ENCODE measurements at places on chromosomes 7 and 10.
A peak's percentile ranks its signal among the peaks of the same experiment; 100 is the strongest.

DNA sequence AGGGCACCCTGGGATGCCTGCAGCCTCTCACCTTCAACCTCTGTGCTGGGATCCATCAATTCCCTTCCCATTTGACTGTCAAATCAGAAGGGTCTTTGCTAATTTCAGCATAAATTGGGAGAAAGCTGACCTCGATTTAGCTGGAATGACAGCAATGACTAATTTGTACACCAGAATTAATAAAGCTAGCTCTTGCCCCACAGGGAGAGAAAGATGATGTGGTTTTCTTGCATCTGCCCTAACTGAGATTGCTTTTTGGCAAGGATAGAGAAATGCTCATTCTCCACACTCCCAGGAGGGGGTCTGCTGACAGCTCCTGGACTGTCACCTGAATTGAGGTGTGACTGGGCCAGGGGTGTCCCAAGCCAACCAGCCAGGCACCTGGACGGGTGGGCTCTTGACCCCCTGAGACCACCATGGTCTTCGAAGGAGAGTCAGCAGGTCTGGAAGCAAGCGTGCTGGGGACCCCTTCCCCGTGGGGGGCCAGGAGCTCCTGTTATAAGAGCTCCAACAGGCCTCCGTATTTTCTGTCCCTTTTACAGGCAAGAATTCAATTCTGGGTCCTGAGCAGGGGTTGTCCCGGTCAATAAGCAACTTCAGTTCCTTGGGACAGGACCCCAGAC is 42.1 kb downstream of the RBM17 start:
- no peak for DNase-seq

- no peak for DNase-seq
Observed at GRCh38 chr10:81007872-81008271, 470.2 kb downstream of the SH2D4B start.

DNA sequence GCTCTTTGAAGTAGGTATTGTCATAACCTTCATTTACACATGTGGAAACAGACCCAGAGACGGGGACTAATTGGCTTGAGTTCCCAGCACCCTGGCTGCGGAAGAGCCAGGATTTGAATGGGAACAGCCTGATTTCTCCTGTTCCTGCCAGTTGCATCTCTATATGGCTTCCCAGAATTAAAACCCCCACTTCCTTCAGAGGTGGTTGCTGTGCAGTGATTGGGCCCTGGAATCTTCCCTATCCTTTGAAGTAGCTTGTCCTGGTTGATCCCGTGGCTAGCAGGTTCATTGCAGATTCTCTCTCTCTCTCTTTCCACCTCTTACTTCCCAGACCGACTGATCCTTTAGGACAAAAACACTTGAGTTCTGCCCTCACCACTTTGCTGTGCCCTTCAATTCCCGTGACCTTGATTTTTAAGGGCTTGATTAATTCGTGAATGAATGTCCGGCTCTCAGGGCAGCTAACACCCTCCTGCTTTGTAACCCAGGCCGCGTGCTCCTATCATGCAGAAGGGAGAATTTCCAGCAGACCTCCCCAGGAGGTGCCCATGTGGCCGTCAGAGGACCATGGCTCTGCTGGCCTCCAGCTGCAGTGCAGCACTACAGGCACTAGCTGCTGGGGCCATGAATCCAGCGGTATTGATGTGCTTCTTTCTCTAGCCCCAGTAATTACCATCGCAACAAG is 120.6 kb upstream of the AGK start:
- no peak for DNase-seq

GRCh38 chr10:99777918-99778714 is 4.3 kb upstream of the ABCC2 start:
- DNase-seq = no peak

- no peak for DNase-seq
Observed at GRCh38 chr7:1777122-1777521, 107.0 kb downstream of the ELFN1 start.

- no peak for DNase-seq
Observed at GRCh38 chr7:99559175-99559915, 903 bp downstream of the ZNF655 start.

DNA sequence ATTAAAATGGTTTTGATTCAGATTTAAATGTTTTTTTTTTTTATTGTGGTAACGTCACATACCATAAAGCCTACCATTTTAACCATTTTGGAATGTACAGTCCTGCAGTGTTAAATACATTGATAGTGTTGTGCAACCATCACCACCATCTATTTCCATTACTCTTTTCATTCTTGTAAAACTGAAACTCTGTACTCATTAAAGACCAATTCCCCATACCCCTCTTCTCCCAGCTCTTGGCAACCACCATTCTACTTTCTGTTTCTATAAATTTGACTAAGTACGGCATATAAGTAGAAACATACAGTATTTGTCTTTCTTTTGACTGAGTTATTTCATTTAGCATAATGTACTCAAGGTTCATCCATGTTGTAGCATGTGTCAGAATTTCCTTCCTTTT is 96.2 kb downstream of the EXOC4 start:
- no peak for DNase-seq

DNA sequence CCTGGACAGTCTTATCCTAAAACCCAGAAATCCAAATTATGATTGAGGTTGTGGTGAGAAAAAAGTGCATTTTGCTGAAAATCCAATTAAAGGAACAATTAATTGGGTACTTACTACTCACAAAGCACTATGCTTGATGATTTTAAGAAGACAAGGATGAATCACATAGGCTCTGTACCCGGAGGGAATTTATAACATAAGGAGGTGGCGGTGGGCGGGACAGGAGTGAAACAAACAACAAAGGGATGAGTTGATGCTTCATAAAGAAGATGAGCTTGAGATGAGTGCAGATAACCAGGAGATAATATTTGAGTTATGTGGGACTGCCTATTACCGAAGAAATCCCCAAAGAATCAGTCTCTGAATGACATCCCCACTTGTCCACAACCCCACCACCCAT is 171.1 kb upstream of the FZD8 start:
- DNase-seq = no peak

- DNase-seq = no peak
Observed at GRCh38 chr10:843703-844102, 87.8 kb downstream of the LARP4B start.

DNA sequence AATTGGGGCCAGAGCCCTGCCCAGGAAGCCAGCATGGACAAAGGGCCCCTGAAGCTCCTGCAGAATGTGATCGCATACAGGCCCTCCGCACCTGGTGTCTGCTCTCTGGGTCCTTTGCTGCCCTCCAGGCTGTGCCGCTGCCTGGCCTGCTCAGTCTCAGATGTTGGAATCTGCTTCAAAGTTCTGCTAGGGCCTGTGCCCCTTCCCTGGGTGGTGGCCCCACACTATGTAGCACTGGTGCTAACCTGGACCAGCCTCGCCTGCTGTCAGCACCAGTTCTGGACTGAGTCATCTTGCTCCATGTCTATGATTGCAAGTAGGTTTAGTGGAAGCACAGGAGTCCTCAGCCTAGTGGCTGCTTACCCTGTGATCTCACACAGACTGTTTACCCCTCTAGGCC is 6.3 kb downstream of the MAT1A start:
- DNase-seq = no peak

GRCh38 chr7:70040051-70040450 is 441.8 kb downstream of the AUTS2 start:
- DNase-seq = no peak

DNA sequence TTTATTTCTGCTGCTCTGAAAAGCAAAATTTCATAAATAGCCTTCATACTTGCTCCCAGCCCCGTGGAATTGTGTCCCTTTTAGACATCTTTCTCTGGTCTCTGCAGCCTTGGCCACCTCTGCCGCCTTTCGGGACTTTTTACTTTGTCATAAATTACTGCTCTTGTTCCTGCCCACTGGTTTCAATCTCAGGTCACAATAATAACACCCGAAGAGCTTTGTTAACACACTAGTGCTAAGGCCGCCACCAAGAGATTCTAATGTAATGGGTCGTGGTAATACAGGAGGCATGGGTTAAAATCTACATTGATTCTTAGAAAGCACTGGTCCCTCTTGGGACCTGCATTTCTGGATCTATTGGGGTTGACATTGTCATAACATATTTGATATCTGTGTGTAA is 276.0 kb upstream of the VWC2 start:
- no peak for DNase-seq

GRCh38 chr10:119225083-119225658 is 17.8 kb downstream of the GRK5 start:
- no peak for DNase-seq

GRCh38 chr10:71388171-71388570 is 8.5 kb upstream of the CDH23 start:
- no peak for DNase-seq

DNA sequence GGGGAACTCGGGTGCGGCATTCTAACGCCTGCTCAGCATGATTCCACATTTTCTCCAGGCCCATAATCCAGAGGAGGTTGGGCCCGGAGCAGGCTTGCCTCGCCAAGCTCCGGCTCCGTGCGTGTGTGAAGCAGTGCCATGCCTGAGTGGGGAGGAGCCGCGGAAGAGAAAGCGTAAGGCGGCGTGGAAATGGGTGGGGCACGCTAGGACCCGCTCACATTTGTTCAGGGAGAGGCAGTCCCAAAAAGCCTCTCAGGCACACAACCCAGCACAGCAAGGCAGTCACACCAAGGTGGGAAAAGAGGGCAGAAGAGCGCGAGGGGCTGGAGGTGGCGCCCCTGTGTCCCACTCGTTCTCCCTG is 695 bp upstream of the VDAC2 start:
- DNase-seq = peak; percentile 72

DNA sequence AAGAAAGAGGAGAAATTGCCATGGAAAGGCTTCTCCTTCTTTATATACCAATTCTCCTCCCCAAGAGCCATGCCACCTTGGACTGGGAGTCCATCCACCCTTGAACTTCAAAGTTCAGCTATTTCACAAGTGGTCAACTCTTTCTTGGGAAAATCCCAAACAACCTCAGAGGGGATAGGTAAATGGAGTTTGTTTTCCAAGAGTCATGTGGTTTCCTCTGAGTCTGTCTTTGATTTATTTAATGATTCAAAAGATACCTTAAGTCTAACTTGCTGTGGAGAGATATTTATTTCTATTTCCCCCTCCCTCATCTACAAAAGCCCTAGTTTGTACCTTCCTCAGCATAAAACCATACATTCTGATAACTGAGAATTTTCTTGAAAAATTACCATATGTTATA is 758.6 kb upstream of the IGFBP3 start:
- no peak for DNase-seq

DNA sequence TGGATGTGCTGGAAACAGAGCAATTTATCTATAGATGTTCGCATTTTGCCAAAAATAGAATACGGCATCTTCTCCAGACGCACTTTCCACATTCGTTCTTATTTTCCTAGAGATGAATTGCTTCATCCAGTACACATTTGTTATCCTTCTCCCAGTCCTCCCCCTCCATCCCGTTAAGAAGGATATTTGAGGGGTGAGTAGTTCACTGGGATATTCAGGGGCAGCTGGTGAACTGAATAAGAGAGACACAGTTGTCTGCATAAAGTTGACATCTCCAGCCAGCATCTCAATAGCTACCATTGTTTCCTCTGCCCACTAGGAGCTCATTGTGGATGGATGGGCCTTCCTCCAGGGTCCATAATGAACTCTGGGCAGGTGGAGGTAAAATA is 456.8 kb upstream of the NRP1 start:
- DNase-seq = no peak

GRCh38 chr7:20079080-20079479 is 138.1 kb downstream of the MACC1 start:
- no peak for DNase-seq

- no peak for DNase-seq
Observed at GRCh38 chr7:102119925-102120324, 166.7 kb upstream of the SH2B2 start.

GRCh38 chr10:116752969-116753665 is 10.8 kb upstream of the HSPA12A start:
- DNase-seq = no peak

Data from SW 1271 (cell line).